ENCODE measurements at places on chromosomes 3 and 15. TPM values are rescaled to one million over a fixed set of nuclear protein-coding genes. Genes with fewer than 3 reads are reported as not detected.

The ADPRH gene
- 20.1 TPM for total RNA-seq

- DNase-seq: peak; percentile 30
Measured at GRCh38 chr3:189304465-189305351, 132.9 kb downstream of the TPRG1 start.

- peak; percentile 58 for DNase-seq
Measured at GRCh38 chr3:177126015-177126773, 71.1 kb downstream of the TBL1XR1 start.

The LTK gene
- 6.4 TPM for total RNA-seq

The C3orf52 gene
- total RNA-seq: 18.6 TPM

The MKRN2 gene
- 38.0 TPM for total RNA-seq

DNA sequence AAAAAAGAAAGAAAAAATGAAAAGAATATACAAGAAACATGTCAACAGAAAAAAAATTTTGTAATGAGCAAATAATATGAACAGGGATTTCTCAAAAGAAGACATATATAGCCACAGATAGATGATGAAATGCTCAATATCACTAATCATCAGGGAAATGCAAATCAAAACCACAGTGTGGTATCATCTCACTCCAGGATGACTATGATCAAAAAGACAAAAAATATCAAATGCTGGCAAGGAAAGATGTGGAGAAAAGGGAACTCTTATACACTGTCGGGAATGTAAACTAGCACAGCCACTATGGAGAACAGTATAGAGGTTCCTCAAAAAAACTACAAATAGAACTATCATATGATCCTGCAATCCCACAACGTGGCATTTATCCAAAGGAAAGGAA lies 94.1 kb downstream of the C3orf70 start:
- DNase-seq: no peak

DNA sequence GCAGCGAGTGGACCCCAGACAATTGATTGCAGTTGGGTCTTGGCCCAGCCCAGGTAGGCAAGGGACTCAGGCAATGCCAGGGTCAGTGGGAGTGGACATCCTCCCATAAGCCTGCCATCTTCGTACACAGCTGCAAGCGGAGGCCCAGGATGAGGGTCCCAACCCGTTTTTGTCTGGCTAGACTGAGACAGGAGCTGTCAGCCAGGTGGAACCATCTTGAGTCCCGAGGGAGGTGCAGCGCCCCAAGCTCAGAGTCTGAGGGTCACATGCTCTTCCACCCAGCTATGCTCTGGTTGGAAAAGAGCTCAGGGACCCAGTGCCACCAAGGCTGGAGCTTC lies 22.6 kb upstream of the IP6K2 start:
- DNase-seq: no peak

GRCh38 chr3:30511524-30512251 lies 94.7 kb upstream of the TGFBR2 start:
- DNase-seq: peak; percentile 71

DNA sequence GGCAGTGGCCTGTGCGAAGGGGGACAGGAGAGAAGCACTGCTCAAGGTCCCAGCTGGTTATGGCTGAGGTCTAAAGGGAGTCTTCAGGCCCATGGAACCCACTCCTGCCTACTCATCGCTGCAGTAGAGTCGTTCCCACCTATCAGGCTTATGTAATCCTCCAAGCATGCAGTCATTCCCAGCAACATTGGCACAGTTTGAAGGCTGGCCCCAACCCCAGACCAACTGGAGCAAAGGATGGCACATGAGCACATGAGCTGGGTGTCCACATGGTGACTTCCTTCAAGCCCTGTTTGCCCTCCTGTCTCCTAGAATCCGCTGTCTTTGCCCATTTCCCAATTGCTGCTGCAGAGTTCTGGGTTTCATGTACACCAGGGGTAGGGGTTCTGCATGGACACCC lies 60.5 kb upstream of the FGD5 start:
- no peak for DNase-seq

GRCh38 chr3:146953511-146953981 lies 348.4 kb upstream of the PLSCR5 start:
- DNase-seq: no peak

DNA sequence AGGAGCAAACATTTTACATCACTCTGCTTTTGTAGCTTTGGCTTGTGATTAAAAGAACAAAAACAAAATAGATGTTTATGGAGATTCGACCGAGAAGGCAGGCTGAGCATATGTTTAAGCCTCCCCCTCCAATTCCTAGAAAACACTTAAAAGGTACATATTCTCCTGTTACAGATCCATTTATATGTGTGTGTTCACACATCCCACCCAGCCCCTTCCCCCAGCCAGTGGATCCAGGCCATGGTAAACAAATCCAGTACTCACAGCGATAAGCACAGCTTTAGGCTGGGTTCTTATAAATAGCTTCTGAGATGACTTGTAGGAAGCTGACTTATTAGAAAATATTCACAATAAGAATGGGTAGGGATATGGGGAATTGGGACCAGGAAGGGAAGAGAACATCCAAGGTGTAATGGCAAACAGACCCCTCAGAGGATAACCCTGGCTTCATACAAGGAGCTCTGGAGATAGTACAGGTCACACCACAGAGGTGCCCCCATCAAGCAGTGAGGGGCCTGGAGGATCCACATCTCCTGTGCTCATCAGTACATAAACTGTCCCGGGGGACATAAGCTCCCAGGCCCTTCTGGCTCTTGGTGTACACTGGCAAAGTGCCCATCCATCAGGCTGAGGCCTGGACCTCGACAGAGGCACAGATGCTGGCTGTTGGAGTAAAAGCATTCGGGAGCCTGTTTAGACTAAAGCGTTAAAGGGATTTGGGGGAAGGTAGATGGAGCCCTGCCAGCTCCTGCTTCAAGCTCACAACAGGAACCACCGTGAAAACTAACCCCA lies 70.0 kb upstream of the UBE2E1 start:
- DNase-seq: no peak

DNA sequence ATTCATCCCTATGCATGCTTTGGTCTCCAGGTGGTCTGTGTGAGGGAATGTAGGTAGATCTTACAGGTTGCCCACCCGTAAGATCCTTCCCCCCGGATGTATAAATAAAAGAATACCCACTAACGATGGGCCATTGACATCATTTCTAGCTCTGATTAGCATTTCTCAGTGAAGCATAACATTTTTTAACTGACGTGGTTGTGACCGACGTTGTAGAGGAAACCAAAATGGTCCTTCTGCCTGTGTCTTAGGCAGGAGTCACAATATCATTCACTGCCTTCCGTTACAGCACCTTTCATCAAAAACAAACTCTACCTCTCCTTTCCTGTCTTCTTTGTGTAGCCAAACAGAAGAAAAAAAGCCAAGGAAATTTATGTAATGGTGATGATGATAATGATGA lies 27.3 kb upstream of the UMPS start:
- no peak for DNase-seq

DNA sequence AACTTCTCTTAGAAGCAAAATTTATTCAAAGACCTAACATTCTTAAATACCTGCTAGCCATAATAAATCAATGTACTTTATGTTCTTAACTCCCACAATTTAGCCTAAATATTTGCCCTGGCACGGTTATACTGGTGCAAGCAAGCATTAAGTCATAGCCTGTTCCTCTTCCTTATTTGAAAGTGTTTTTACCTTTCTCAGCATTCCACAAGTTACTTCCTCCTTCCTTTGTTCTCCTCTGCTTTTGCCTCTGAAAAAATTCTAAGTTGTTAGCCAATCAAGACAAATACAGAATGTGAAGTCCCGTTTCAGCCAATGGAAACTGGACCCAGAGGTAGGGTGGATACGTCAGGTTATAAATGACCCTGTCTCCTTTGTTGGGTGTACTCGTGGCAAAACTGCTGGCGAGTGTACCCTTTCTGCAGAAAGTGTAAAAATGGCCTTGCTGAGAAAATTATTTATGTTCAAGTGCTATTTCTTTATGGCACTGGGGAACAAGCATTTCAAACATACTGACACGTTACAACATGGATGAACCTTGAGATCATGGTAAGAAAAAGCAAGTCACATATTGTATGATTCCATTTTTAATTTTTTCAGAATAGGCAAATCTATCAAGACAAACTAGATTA lies 3.1 kb upstream of the TATDN2 start:
- DNase-seq: no peak

DNA sequence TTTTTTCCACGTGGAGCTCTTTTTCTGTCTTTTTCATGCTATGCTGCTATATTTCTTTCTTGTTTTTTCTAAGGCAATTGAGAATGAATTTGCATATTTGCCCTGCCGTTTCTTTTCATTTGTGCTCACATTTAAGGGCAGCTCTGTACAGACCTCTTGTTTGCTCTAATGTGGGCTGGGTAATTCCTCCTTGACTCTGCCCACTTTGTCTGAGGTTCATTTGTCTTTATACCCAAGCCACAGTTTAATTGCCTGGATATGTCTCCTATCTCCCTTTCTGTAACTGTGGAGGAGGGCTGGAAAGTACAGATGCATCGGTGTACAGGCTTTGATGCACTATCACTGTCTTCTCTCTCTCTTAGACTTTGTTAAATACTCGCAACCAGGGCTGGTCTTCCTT lies 195.9 kb downstream of the EPHB1 start:
- DNase-seq: no peak
